ENCODE measurements at places on chromosomes 2 and 18.

DNA sequence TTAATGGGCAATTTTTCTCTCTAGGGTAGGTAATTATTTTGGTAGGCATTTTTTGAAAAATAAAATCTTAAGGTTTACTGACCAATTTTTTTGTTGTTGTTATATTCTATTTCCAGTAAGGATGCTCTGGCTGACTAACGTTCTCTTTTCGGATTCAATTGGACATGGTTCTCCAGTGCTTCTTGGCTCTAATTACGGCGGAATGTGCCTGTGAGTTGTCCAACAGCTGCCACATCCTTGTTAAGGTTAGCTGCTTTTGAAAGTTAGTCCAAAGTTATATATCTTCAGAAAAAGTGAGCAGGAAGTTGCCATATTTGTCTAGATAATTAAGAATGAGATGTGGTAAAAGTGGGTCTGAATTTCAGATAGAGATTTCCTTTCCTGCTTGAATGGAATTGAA is 45.8 kb upstream of the SMIM21 start:
- DNase-seq: no peak

- DNase-seq: no peak
Observed at GRCh38 chr2:101387151-101387834, at the start of gene CREG2. Gene CREG2, minus strand, starts transcription at chr2:101387503. Its CDS starts 46 bp downstream, at chr2:101387457.

DNA sequence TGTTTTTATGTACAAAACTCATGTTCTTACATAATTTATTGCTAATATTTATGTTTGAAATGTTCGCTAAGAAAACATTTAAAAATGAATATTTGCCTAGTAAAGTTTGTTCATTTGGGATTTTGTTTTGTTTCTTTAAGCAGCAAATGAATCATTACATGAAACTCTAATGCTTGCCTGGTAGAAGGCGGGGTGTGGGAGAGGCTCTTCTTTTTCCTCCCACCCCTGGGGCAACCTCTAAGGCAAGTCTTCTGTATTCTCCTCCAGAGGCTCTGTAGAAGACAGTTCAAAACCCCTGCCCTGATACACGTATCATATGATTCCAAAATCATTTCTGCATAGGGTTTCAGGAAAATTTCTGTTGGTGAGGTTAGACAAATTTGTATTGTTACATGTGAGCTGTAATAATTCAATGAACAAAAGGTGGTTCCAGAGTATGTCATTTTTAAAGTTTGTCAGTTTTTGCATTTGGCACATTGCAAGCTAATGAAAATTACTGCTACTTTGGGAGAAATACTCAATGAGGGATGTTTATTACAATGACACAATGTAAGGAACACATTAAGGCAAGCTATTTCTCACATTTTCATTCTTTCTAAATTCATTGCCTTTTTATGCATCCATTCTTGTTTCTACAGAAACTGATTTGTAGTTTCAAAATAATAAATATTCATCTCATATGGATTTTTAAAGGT is 302.3 kb upstream of the UBE2E3 start:
- no peak for DNase-seq

GRCh38 chr2:146850746-146851145 is 994.1 kb upstream of the ACVR2A start:
- no peak for DNase-seq

GRCh38 chr2:21042708-21042957 is 1.2 kb downstream of the APOB start:
- no peak for DNase-seq

GRCh38 chr2:85132397-85132796 is 795 bp upstream of the TCF7L1 start:
- no peak for DNase-seq

GRCh38 chr2:24785671-24786321 is 7.4 kb downstream of the PTRHD1 start:
- DNase-seq: no peak

GRCh38 chr2:95295376-95295775 is 1.8 kb upstream of the KCNIP3 start:
- no peak for DNase-seq

DNA sequence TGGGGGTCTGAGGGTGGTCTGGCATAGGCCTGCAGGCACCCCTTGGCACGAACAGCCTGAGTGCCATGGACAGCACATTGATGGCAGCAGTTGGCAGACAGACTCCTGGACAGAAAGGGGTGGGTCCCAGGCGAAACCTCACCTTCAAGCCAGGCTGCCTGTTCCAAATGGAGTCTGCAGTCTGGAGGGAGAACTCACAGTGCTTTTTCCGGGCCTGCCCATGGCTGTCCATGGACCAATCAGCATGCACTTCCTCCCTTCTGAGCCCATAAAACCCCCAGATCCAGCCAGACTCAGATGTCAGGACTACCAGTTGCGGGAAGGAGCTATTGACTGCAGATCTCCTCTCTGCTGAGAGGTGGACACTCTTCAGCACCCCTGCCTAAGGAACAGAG is 694.6 kb upstream of the ACVR2A start:
- DNase-seq: no peak

DNA sequence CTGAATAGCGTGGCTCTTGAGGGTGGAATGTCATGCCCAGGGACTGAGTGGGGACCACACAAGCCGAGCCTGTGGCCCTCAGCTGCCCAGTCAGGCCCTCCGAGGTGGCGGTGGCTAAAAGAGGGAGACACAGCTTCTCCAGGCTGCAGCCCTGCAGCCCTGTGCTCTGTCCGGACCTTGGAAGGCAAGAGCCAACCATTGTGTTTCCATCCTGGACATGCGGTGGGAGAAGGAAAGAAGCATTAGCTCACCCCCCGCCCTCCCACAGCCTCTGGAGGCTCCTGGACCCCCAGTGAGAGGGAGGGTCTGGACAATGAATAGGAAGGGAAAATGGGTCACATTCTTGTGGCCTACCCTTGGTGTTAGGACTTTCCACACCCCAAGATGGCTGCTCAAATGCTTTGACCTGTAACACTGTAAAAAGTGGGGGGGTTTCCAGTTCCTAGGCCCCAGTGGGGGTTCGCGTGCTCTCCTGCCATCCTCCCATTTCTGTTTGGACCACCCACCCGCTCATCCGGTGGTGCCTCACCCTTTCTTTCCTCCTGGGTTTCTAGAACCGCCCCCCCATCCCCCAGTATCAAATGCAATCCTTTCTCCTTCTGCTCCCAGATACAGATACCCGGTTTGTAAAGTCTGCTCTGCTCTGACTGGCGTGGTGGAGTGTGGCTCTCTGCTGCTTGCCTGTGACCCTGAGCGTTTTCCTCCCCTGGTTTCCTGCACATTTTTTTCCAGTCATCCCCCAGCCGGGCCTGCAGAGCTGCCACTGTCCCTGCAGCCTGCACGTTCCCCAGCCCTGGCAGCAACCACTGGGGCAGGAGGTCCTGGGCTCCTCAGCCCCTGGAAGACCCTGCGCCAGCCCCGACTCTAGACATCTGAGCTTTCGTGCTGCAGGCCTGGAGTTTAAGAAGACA is 36.3 kb upstream of the SMAD7 start:
- no peak for DNase-seq

DNA sequence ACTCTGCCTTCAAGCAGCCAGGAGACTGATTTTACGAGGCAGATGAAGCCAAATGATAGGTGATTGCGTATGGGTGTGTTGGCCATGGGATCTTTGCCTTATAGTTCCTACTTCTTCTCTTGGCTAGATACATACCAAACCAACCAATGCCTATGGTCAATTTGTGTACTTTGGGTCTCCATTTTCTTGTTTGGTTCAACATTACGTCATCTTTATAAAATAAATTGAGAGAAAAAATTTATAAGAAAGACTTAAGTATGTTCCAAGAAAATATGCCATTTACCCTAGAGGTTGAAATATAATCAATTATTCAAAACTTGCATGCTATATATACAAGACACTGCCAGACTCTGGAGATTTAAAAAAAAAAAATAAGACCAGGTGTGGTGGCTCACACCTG is 150.9 kb downstream of the SP3 start:
- DNase-seq: no peak

DNA sequence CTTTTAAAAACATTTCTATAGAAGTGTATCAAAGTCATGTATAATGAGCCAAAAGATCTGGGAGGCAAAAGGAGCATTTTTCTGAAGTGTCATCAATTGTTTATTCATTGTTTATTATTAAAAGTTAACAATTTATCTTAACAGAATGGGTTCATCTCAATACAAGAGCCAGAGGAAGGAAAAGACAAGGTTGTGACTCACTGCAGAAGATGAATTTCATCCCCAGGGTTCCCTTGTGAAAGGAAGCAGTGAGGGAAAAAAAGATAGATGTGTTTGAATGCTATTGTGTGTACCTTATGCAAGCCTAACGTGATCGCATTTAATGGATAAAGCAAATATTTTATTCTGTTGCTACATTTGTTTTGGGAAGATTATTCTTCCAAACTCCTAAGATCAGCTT is 286.3 kb downstream of the PIEZO2 start:
- no peak for DNase-seq

GRCh38 chr2:99638791-99639190 is 149.0 kb upstream of the REV1 start:
- DNase-seq: no peak

DNA sequence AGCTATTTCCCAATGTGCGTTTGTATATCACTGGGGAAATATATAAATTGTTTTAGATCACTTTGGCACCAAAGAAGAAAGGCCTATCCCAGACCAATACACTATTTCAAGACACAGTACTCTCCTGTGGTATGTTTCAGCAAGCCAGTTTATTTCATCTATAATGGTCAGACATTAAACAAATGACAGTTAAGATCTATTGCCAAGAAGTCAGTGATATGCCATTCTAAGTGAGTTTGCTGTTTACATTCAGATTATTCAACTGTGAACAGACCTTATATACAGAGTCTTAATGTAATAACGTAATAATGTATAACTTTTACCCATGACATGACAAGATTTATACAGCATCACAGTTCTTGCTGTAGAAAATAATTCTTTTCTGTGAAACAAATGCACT is 352.7 kb downstream of the CDH7 start:
- DNase-seq: no peak

DNA sequence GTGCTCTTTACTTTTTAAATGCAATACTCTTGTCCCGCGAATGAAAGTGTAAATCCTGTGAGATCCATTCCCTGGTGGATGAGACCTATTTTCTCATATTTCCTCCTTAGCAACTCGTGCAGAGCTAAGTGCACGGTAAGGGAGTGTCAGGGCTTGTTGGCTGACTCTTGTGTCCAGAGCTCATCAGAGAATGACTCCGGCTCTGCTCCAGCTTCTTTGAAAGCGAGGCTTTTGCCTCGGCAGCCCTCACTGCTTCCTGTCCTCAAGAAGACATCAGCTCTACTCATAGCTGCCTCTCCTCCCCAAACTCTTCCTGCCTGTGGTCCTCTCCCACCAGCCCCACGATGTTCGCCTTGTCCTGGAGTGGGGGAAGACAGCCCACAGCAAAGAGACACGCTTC is 70.7 kb downstream of the LIPG start:
- no peak for DNase-seq

DNA sequence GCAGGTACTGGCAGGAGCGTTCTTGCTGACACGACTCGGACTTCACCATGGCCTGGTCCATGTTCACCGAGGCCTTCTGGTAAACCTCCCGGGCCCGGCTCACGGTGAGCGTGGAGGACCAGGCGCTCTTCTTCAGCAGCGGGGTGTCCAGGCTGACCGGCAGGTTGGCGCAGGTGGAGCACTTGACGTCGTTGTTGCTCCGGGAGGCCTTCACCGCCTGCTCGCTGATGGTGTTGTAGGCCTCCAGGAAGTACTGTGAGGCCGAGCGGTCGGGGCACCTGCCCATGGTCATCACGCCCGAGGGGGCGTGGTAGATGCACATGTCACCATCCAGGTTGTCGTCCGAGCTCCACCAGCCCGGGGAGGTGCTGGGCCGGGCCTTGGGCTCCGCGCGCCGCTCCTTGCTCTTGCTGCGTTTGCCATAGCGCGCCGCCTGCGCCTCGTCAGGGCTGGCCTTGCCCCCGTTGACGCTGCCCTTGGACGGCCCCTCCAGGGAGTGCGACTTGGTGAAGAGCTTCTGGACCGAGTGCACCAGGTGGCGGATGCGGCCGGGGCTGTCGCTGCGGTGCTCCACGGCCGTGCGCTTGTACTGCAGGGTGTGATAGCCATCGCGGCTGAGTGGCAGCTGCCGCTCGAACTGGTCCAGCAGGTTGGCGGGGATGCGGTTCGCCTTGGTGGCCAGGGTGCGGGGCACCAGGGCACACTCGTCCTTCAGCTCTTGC is 429.3 kb downstream of the TGIF1 start:
- no peak for DNase-seq

- DNase-seq: no peak
Observed at GRCh38 chr2:625415-626333, 51.5 kb downstream of the TMEM18 start.

DNA sequence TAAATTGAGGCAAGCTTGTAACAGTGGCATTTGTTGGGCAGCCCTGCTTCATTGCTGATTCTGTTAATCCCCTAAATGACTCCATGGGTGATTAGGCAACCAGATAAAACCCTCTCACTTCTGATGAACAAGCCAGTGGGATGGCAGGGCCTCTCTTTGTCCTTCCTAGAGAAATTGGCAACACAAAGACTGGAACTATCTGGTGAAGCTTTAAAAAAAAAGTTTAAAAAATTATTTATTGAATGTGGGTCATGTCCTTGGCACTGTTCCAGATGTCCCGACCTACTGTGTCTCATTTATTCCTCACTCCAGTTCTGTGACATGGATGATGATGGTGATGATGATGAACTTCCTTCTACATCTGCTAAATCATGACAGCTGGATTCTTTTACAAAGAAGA is 30.8 kb downstream of the NRP2 start:
- no peak for DNase-seq

DNA sequence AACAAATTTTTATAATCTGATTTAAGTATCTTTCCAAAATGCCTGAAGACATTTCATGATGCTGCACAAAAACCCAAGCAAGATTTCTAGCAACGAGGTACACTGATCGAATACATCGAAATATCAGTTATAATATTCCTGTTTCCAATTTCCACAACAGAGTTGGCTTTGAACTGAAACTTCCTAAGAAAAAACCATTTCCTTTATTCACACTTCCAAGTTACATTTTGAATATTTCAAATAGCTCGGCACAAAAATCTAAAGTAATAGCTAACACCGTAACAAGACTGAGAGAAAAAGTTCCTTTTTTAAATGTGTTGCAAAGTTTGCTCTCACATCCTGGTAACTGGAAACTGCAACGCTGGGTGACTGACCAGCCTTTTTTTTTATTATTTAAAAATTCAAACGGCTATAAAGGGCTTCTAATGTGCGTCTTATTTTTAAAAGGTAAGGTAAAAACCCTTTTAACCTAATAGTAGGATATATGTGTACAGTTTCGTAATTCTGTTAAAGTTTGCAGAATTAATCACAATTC is 1.7 kb downstream of the HNRNPLL start:
- no peak for DNase-seq

GRCh38 chr2:227132986-227133385 is 31.0 kb downstream of the COL4A4 start:
- DNase-seq: no peak

DNA sequence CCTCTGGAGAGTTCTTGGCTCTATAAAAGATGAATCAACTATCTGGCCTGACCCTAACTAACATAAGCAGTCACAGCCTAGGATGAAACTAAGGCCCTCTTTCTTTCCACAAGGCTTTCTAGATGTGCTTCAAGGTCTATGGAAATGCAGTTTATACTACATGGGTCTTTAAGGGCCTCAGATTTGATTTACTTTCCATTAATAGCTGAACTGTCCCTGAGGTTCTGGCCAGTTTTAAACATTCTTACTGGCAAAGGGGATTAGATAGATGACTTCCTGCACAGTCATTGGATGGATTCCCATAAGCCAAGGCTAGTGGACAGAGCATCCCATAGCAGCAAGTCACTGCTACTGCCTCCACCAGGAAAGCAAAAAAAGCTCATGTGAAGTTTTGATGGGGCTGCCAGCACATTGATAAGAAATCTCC is 38.1 kb upstream of the LCLAT1 start:
- DNase-seq: no peak
